ENCODE measurements at places on chromosomes 3 and 15.
A peak's percentile ranks its signal among the peaks of the same experiment; 100 is the strongest.

GRCh38 chr3:196499807-196500524, 3.6 kb downstream of the RNF168 start:
- DNase-seq = no peak

DNA sequence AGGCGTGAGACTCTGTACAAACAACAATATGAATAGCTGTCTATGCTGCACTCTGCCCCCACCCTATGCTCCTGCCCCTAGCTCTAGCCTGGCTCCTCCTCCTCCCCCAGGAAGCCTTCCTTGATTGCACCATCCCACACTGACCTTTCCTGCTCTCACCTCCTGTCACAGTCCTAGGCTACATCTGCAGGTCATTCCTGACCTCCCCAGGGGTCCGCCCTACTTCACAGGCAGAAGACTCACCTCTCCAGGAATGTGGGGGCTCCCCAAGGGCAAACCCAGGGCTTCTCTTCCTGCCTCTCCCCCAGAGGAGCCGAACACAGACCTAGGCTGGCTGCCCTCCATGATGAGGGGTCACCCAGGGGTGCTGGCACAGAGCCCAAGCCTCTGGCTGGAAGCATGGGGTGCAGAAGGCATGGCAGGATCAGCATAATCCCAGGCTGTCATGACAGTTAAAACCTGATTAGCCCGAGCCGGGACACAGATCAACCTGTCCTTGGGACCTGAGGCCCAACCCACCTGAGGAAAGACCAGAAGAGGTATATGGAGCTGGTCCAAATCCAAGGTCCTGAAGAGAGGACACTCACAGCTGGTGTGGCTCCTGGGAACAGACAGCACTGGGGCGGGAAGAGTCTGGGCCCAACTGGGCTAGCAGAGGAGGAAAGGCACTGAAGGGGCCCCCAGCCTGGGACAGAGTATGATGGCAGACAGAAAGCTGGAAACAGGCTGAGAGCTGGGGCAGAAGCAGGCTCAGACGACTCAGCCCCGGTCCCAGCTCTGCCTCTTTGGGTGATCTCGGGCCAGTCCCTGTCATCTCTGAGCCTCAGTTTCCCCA, 5.9 kb downstream of the SEMA7A start:
- DNase-seq = no peak

- peak; percentile 21 for DNase-seq
These were observed 41.7 kb upstream of the ADAMTS17 start for GRCh38 chr15:100383302-100384107.

DNA sequence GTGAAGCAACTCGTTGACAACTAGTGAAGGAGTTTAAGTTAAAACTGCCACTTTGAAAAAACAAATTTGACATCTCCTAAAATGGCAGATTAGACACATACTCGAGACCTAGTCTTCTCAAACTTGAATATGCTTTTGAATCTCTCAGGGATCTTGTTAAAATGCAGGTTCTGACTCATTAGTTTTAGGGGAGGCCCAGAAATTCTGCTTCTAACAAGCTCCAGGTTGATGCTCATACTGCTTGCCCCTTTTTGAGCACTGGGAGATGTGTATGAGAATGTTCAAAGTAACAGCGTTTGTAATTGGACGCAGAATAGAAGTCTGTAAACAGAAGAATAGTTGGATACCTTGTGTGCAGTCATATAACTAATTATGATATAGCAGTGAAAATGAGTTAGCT, 1.6 kb downstream of the C3orf38 start:
- DNase-seq = no peak

DNA sequence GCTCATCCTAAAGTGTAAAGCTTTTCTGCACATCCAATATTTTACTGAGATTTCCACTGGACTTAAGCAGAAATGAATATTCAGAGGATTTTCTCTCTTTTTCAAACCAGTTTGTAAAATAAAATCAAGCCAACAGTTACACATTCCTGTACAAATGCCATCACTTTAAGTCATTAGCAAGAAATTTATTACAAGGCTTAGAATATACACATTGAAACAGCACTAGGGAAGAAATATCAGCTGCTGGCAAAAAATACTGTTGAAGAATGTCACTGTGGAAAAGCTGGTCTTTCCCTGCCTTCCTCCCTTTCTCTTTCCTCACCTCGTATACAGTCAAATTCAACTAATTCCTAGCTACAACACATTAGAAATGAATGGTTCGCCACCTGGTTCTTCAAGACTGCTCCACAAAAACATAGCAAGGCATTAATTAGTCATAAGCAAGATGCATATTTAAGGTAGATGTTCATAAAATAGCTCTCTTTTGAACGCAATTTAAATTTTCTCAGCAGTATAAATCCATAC, 21.3 kb downstream of the PLOD2 start:
- no peak for DNase-seq

- DNase-seq = no peak
These were observed 348.6 kb upstream of the CCDC54 start for GRCh38 chr3:107028626-107029025.

GRCh38 chr3:189464799-189465198, 166.4 kb upstream of the TP63 start:
- DNase-seq = no peak

GRCh38 chr3:24349367-24350019, 145.2 kb downstream of the THRB start:
- DNase-seq = no peak
